Activated CD4-positive, alpha-beta T cell treated with anti-CD3 and anti-CD28 coated beads for 36 hours (primary cell): ENCODE measurements at places on chromosomes 3 and 15.
A peak's percentile ranks its signal among the peaks of the same experiment; 100 is the strongest.

DNA sequence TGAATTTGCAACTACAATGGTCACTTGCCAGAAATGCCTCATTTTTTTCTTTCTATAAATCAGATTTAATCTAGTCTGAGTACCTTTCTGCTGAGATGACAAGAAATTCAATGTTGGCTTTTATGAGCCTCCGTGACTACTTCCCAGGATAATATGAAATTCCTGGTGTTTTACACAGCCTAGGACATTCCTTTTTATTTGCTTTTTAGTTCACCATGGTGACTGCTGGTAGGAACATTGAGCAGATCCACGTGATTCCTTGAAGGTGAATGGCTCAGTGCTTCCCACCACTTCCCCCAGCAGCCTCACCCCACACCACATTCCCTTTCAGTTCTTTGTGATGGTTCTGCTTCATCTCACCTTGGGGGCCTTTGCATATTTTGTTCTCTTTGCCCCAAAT lies 4.3 kb upstream of the NPTN start:
- DNase-seq: no peak

GRCh38 chr3:160941885-160942494 lies 163.2 kb downstream of the B3GALNT1 start:
- peak; percentile 82 for DNase-seq

DNA sequence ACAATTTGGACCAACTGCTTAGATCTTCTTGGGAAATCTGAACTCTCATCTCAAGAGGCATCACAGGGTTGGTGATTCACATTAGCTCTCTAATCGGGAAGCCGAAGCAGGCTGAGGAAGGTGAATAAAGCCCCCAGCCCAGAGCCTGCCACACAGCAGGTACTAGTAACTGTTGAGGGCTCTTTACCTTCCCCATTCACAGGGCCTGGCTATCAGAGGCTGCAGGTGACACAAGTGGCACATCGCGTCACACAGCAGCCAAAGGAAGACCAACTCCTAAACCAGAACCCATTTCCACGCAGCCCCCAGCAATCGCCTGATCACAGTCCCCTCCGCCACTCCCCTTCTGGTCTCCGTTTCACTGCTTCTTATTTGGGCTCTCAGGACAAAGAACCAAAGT lies 29.2 kb downstream of the SH3BP5 start:
- no peak for DNase-seq

- no peak for DNase-seq
Measured at GRCh38 chr3:181086011-181086410, 96.5 kb upstream of the DNAJC19 start.

GRCh38 chr3:153052096-153052460 lies 109.9 kb upstream of the RAP2B start:
- DNase-seq: no peak
